NCI-H187 treated with DMSO at 0.1 percent for 48 hours (cell line): ENCODE measurements at places on chromosomes 3 and 15.

GRCh38 chr3:170171563-170171962 is 10.0 kb downstream of the PHC3 start:
- no peak for DNase-seq

- DNase-seq, result no peak
Observed at GRCh38 chr3:67414740-67415139, 239.7 kb downstream of the SUCLG2 start.

DNA sequence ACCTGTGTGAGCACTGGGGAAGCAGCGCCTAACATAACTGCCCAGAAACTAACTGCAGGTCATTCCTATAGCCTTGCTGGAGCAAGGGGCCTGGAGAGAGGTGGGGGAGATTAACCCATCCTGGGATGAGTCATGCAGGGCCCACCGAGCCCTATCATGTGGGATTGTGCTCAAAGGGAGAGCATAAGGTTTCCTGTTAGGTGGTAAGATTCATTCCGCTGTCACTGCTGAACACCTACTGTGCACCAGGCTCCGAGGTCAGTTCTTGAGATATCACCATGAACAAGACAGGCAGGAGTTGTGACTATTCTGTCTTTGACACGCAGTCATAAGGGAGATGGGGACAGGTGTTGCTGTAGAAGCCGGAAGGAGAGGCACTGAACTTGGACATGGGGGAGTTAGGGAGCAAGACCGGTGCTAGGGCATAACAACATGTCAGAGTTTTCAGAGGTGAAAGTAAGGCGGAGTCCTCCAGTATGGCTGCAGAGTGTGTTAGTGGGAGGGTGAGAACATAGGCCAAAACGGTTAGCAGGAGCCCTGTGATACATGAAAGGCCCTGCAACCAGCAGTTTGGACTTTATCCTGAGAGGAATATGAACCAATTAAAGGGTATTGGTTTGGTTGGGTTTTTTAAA is 2.4 kb downstream of the SLC25A38 start:
- DNase-seq, result no peak

- no peak for DNase-seq
Observed at GRCh38 chr15:87732976-87733375, 523.6 kb downstream of the NTRK3 start.

DNA sequence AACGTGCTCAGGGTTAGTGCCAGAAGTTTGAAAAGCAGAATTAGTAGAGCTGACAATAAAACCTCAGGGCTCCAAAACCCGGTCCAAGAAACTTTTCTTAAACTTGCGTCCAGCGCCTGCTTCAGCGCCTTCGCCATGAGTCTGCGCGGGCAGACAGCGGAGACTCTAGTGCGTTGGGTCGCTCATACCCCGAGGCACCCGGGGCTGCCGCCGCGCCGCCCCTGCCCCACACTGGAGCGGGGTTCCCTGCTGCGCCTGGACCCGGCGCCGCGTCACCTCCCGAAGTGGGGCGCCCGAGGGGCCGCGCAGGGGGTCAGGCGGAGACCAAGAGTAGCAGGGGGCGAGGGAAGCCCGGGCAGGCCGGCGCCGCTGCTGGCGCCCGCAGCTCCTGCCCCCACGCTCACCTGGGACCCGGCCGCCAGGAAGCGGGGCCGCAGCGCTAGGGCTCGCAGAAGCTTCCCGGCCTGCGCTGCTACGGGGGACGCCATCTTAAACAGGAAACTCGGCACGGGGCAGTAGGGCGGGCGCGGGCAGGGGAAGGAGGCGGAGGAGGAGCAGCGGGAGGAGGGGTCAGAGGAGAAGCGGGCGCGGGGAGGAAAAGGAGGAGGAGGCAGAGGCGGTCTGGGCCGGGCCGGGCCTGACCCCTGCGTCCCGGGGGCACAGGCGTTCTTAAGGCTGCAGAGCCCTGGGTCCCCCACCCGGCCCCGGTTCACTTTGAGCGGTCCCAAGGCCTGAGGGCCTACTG is at the start of gene SUCLG2:
SUCLG2 (minus strand) TSS at position 514 of the 745 bp plus-strand sequence; CDS start at position 488, 26 bp downstream.
- DNase-seq, result no peak

DNA sequence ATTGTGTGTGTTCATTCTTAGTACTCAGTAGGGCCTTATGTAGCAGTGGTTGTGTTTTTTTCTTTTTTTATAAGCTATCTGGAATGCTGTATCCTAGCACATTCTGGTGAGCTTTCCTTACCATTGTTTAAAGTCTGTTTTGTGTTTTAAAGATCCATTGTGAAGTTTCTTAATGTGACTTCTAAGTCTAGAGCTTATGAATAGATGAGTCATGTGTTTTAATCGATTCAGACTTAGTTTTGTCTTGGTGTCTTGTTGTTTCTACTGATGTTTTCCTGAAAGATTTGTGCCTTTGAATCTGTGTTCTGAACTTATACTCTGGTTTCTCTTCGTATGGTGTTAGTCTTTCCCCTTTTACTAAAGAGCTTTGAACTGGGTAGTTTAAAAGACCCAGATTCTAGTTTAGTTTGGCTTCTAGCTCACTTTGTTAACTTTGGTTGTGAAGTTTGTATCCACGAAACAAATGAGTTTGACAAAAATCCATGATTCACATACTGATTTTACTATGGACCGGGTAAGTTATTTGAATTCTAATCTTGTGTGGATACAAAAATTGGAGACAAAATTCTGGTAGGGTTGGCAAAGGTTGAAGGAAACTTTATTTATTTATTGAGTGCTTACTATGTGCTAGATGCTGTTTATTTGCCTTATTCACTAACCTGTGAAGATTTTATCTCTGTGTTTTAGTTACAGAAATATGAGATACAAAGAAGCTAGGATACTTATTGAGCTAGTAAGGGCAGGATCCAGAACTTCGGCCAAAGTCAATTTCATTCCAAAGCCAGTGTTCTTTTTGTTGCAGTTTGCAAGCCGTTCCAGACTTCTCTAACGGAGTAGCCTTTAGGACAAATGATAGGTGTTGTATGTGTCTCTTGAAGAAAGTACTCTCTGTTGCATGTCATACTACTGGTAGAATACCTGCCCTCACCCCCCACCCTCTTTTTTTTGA is 24.8 kb downstream of the AKAP13 start:
- no peak for DNase-seq

DNA sequence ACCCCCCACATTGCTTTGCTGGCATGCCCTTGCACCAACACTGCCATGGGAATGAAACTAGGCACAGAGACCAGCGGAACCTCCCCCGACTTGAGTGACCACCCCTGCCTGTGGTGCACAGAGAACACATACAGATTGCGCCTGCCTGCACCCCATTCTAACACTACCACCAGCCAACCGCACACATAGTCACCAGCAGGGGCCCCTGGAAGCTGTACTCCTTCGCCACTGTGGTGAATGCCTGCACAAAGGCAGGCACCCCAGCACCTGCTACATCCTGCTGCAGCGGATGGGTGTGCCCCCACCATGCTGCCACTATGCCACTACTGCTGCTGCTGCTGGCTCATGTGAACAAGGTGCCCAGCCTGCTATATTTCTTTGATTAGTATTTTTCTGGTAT is 27.4 kb upstream of the DNAAF4 start:
- no peak for DNase-seq

DNA sequence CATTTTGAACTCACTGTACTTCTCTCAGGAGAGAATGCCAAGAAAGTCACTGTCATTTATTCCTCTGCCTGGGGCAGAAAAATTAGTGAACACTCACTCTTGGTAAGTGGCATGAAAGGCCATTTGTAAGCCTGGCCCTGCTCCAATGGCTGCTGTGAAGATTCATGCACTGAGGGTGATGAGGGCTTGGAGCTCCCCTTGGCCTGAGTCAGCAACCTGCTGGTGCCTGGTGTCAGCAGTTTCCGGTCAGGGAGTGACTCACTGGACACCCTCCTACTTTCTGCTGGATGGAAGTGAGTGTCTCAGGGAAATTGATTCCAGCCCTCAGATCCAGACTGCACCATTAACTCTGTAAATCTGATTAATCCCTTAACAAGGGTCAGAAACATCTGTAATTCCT is 37.6 kb downstream of the TRA2B start:
- no peak for DNase-seq

- DNase-seq, result peak; percentile 98
Observed at GRCh38 chr3:121749276-121750086, at the start of gene GOLGB1. GOLGB1 (minus strand) TSS chr3:121749741; CDS start chr3:121730971, 18,770 bp downstream.
